NCI-H2227 treated with DMSO at 0.1 percent for 48 hours (cell line): ENCODE measurements at places on chromosomes 4 and X.
A peak's percentile ranks its signal among the peaks of the same experiment; 100 is the strongest.

GRCh38 chrX:44943007-44943406 lies 70.0 kb downstream of the KDM6A start:
- no peak for DNase-seq

GRCh38 chrX:118717678-118718391 lies 9.6 kb upstream of the IL13RA1 start:
- no peak for DNase-seq

GRCh38 chr4:155077452-155078229 lies 130.8 kb upstream of the NPY2R start:
- DNase-seq = no peak

GRCh38 chr4:174764105-174764729 lies 64.8 kb downstream of the GLRA3 start:
- DNase-seq = peak; percentile 12

DNA sequence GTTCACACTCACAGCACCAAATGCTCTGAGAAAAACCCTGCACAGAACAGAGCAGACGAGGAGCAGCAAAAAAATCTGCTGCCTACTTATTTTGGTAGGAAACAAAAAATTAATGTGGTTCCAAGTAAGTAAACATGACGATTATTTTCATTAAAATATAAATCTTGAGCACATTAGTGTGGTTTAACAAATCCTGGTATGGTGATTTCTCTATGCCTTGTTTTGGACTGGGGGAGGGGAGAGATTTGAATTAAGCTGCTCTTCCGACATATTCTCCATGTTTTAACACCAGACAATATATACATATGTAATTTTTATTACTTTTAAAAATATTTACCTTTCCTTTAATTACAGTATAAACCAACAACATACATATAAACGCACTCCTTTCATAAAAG lies 1.8 kb downstream of the CAMK2D start:
- DNase-seq = no peak

- DNase-seq = no peak
Observed at GRCh38 chr4:118171381-118171780, 137.1 kb downstream of the NDST3 start.

- no peak for DNase-seq
Observed at GRCh38 chr4:181766061-181766548, 477.1 kb upstream of the TENM3 start.

DNA sequence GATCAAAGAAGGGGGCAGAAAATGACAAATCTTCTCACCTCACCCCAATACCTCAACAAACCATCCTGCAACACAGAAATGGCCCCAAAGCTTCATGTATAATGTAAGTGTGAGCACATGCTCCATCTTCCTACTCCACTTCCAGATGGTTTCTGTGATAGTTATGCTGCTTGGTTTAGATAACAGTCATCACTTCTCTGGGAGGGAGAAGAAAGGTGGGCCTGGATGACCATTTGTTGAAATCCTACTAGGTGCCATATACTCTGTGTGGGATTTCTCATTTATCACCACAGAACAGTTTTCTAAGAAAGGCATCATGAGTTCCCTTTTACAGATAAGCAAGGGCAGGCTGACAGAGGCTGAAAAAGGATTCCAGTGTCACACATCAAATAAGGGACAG lies 31.3 kb upstream of the NXF3 start:
- DNase-seq = no peak

DNA sequence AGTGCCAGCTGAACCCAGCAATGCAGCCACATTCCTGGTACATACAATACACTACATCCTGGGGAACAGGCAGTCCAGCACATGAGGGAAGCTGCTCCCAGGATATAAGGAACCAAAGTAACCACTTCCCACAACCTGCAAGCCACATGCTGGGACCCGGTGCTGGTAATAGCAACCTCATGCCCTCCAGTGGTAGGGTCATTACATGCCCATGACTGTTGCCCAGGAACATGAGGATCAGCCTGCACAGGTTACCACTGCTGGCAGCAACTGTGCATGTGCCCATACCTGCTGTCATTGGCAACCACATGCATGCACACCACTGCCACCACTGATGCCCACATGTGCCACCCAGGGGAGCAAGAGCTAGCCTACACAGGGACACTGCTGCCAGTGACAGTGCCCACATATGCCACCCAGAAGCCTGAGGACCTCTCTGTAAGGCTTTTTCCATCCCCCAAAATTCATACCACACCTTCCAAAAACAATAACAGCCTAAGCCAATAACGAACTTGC lies 1982.5 kb downstream of the ARAP2 start:
- DNase-seq = no peak

DNA sequence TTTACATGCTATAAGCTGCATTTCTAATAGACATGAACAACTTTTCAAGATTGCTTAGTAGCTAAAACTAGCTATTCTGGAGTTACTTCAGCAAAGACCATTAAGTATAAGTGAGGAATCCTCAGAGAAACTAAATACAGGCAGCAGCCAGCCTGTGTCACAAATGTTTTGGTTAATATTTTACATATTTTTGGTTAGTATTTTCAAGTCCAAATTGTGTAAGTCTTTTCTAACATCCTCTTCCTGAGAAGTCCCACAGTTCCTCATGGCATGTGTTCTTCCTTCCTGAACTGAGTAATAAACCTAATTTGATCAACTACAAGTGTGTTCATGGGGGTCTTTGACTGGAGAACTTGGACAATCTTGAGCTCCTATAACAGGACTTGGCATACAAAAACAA lies 42.4 kb upstream of the MCF2 start:
- DNase-seq = no peak

DNA sequence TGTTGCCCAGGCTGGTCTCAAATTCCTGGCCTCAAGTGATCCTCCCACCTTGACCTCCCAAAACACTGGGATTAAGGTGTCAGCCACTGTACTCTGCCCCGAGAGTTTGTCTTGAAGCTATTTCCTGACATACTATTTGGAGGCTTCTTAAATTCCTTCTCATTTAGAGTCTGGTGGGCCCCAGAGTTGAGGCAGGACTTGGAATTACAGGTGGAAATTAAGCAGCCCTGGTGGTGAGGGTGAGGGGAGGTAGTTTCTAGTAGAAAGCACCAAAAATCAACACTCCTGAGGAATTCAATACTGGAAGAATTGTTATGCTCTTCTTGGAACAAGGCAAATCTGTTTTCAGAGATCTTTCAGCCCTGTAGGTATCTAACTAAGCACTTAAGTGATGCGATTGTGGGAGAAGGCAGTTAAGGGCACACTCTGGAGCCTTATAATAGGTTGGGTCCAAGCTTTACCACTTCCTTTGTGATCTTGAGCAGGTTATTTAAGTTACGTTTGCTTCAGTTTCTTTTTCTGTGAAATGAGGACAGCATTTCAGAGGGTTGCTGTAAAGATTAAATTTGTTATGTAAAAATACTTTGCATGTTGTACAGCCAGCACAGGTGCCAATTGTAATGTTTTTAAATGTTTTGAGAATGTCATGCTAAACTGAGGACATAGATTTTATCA lies 200.7 kb downstream of the SOWAHB start:
- DNase-seq = no peak

- peak; percentile 68 for DNase-seq
Observed at GRCh38 chrX:103584596-103584995, 719 bp upstream of the TCEAL4 start.

- no peak for DNase-seq
Observed at GRCh38 chr4:183612329-183613250, 46.4 kb downstream of the RWDD4 start.

DNA sequence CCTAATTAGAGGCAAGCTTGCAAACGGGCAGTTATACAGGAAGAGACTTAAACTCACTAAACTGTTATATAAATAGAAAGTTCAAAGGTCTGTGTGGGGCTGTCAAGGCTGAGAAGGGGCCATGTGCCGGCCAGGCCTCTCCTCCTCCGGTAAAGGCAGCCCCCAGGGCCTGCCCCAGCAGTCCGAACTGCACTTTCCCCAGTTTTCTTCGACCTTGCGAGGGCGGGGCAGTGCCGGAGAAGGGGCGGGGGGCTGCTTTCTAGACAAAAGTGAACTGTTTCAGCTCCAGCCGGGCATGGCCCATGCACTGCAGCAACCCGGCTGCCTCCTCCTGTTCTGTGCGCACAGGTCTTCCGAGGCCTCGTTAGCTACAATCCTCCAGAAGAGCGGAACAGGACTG lies 4.1 kb downstream of the AFF2 start:
- no peak for DNase-seq

- no peak for DNase-seq
Observed at GRCh38 chr4:137083571-137084135, 448.6 kb downstream of the PCDH18 start.

- DNase-seq = no peak
Observed at GRCh38 chrX:20320461-20321159, 53.9 kb upstream of the RPS6KA3 start.

DNA sequence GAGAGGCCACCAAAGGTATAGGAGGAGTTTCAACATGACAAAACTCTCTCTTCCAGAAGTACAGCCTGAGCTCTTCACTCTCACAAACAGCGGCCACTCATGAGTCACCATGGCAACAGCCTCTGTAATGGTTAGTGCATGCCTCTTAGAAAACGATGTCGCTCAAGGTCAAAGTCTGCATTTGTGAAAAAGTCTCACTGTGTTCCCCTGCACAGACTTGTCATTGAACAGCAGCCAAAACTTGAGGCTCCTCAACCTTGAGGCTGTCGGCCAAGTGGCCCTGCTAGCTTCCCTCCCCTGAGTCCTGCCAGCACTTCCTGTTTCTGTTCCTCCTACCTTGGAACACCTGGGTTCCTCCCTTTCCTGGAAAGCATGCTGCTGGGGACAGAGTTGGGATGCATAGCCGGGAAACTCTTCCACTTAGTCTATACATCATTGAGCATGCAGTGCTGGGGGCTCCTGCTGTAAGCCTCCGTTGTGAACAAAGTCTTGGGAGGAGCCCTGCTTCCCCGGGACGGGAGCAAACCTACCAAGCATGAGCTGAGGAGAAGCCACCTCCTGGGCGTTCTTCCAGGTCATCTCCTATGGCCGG lies 66.6 kb downstream of the ING2 start:
- DNase-seq = peak; percentile 37

DNA sequence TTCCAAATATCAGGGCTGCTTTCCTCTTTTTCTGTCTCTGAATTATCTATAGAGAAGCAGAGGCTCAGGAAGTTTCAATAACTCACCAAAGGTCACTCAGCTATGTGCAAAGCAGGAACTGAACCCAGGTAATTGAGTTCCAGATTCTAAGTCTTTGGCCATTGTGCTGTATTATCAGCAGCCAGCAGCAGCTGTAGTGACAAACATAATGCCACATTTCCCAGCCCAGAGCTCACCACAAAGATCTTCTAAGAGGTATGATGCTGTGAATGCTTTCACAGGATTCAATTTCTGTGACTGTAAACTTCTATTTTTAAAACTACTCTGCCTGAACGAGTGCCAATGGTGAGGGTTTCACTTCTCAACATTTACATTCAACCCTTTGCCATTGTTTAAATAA lies 56.4 kb downstream of the SPOCK3 start:
- no peak for DNase-seq

- no peak for DNase-seq
Observed at GRCh38 chrX:1719270-1719669, 104.4 kb downstream of the ASMT start.

GRCh38 chr4:99946356-99947189 lies at the start of gene DNAJB14:
Gene DNAJB14, minus strand, starts transcription at chr4:99946618. Its CDS starts 47 bp downstream, at chr4:99946571.
- DNase-seq = peak; percentile 49

DNA sequence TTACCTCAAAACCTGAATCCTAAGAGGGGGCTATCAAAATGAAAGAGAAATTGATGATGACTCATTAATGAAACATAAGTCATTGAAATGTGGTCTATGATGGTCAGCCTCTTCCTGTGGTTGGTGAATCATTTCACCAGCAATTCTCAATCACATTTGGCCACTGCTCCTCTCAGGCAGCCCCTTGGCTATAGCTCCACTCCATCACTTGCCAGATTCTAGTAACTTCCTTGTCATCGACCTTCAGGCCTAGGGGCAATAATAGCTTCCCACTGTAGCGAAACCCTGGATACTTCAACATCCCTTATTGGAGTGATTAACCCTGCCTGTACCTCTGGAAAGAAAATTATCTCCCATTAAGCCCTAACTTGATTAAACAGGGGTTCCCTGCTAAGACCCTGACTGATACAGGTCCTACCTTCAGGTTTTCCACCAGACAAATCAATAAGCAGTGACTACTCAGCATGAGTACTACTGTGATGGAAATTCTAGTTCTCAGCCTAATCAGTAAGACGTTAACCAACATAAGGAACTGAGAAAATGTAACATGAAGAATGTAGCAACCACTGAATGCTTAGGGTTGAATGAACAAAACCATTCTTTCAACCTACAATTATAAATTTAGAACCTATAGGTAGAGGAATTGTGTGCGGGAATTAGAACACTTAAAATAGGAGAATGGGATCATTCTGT lies 30.4 kb downstream of the ADH7 start:
- no peak for DNase-seq

DNA sequence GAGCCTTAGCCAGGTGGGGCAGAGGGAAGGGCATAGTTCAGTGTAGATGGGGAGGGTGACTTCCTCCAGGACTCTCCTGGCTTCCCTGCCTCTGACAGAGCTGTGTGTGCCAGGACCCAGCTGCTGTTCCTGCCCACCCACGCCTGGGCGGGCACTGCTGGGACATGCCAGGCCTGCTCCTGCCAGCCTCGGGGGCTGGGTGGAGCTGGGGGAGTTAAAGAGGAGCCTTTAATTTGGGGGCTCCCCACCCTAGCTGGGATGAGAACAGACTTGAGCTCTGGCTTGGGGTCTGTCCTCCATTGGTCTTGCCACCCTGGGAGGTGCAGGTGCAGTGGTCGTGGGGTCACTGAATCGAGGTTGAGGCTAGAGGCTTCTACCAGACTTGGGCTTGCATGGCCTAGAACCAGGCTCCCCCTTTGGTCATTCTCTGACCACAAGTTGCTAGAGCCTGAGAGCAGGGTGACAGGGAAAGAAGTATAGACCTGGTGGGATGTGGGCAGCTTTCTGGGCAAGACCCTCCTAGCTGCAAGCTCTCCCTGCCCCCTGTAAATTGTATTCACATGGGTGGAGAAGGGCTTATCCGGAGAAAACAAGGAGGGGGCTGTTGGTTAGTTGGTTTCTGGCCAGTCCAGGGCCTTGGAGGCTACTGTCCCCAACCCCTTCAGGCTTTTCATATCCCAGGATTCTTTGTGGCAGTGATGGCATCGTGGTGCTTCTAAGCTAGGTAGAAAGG lies 5.7 kb downstream of the EFNB1 start:
- no peak for DNase-seq

- DNase-seq = no peak
Observed at GRCh38 chr4:164930647-164931046, 46.8 kb downstream of the TRIM61 start.

DNA sequence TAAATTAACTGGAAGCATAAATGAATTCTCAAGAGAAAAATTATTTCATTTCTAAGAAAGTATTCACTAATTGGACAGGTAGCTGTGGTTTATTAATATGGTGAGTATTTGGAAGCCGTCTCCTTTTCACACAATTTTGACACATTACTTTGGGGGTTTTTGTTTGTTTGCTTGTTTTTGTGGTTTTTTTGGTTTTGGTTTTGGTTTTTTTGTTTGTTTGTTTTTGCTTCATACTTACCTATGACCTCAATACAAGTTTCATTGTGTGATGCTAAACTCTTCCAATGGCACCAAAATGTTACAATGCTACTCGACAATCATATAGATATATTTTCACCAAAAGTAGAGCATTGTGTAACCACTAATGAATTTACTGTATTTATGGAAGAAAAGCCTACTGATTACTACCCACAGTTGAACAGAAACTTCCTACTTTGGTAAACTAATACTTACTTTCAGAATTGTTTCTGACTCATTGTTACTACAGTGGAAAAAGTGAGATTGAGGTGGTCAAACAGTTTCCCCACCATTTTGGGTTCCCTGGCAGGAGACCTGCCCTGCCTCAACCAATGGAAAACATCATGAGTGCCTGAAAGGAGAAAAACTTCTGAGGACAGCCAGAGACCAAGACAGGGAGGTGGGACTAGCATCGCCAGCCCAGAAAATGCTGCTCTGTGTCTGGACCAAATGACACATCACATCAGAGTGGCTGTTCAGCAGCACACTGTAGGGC lies 443.1 kb downstream of the HNRNPD start:
- DNase-seq = no peak
